ENCODE measurements at places on chromosomes 2 and 18.

DNA sequence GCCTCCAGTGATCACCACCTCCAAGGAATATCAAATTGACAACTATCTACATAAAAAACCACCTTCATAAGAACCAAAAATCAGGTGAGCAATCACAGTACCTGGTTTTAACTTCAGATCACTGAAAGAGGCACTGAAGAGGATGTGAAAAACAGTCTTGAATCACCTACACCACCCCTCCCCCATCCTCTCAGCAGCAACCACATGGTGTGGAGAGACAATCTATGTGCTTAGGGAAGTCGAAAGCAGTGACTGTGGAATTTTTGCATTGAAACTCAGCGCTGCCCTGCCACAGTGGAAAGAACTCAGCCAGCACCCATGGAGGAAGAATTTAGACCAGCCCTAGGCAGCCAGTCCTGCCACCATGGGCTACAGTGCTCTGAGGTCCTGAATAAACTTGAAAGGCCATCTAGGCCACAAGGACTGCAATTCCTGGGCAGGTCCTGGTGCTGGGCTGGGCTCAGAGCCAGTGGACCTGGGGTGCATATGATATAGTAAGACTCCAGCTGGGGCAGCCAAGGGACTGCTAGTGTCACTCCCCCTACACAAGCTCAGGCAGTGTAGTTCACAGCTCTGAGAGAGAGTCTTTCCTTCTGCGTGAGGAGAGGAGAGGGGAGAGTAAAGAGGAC lies 75.6 kb downstream of the ATL2 start:
- DNase-seq: no peak

GRCh38 chr18:75334869-75335268 lies 92.6 kb downstream of the SMIM21 start:
- DNase-seq: no peak

DNA sequence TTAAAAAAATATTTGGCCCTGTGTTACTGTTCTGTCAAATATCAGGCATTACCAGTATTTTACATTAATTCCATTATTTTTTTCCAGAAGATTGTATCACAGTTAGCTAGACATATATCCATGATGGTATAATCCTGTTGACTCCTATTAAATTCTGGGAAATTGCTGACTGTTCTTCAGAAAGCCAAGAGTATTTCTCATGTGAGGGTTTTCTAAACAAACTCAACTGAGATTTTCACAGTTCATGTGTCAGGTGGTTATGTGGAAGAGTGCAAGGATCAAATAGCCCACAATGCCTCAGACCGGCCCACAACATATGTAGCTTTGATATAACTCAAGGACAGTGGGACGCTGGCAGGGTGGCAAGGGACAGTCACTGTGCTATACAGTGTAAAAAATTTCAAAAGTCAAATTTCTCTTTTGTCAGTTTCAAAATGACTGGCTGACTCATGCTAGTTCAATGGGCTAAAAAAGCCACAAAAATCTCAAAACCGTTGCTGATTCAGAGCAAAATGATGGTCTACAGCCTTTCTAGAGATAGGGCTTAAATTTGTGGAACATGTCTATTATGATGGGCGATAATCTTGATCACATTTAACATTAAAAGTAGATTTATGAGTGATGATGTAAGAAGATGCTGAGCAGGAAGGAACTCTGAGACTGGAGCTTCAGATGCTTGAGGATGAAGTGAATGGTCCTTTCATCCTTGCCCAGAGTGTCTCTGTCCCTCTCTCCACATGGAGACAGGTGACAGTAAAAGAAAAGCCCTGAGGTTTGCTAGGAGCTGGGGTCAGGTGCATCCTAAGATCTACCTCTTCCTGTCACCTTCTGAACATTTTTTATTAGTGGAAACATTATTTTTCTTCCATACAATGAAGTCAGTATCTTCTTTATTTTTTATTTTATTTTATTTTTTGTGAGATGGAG lies 175.8 kb upstream of the PIEZO2 start:
- no peak for DNase-seq

DNA sequence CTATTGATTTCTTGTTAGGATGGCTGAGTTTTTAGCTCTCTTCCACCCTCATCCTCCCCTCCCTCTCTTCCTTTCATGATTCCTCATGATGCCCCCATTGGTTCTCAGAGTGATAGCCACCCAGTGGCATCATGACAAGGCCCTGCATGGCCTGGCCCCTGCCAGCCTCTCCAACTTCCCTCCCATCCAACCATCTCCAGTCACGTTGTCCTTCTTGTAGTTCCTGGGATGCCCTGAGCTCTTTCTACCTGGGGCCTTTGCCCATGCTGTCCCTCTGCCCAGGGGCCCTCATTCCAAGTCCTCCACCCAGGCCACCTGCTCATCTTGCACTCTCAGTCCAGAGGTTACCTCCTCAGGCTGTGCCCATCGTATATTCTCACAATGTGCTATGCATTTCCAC lies 247.5 kb downstream of the TFCP2L1 start:
- DNase-seq: no peak

DNA sequence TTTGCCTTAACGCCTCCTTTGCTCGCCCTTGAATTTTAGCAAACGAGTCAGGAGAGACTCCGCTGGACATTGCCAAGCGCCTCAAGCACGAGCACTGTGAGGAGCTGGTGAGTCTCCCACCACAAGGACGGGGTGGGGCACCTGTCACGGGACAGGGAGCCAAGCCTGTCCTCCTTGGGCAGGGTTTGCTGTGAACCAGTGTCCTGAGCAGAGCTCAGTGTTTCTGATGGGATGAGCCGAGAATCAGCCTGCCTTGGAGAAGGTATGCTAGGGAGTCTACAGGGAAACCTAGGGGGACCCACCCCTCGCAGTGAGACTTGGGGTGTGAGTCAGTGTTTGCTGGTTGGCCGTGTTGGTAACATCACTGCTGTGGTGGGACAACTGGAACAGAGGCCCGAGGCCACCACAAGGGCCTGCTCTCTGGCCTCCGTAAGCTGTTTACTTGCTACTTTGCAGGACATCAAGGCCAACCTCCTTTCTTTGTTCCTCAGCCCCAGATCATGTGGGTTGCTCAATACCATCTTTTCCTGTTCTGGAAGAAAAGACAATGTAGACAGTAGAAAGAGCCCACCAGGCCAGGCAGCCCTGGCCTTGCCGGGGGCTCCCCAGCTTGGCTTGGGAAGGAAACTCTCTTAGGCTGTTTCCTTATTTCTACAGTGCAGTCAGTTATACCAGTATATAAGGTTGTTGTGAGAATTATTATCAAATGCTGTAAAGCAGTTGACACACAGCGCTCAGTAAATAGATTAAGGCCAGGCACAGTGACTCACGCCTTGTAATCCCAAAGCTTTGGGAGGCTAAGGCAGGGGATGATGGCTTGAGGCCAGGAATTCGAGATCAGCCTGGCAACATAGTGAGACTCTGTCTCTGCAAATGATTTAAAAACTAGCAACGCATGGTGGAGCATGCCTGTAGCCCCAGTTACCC lies 42.4 kb downstream of the ITGB1BP1 start:
- DNase-seq: no peak

GRCh38 chr2:160028431-160029269 lies 33.8 kb downstream of the PLA2R1 start:
- DNase-seq: no peak

Measured in activated CD8-positive, alpha-beta memory T cell treated with anti-CD3 and anti-CD28 coated beads for 4 hours (primary cell).